Transverse colon (tissue), 4 donors: ENCODE measurements at places on chromosomes 7 and 10.

DNA sequence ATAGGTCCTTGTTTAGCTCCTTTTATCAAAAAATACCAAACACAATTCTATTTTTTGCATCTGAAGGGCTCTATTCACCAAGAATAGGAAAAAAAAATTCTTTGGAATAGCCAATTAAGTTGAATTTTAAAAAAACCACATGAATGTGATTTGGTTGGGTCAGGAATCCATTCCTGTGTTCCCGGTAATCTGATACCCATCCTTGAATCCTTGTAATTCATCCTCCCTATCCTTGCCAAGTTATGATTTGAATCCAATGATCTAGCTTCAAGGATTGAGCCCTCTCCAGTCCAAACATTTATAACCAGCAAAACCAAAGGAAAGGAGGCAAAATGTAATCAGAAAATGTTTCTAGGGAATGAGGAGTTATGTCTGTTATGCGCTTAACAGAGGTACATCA lies 86.6 kb downstream of the CFAP58 start:
- H3K36me3 ChIP-seq = no peaks in the 10 kb centered on the region
- no peaks in the 10 kb centered on the region for H3K27me3 ChIP-seq
- no peak for DNase-seq
- H3K4me3 ChIP-seq = no peak overlapping the region

- no peak for DNase-seq
- peaks cover 35% of the 10 kb centered on the region for H3K27me3 ChIP-seq
- H3K36me3 ChIP-seq = no peaks in the 10 kb centered on the region
- peak overlapping the region; percentile 67 for H3K4me3 ChIP-seq
- peaks cover 11% of the 10 kb centered on the region for H3K4me1 ChIP-seq
These were observed 735 bp downstream of the JCAD start for GRCh38 chr10:30058570-30059132.

GRCh38 chr10:80144696-80145131 lies 12.2 kb downstream of the PLAC9 start:
- H3K27me3 ChIP-seq = peaks cover 10% of the 10 kb centered on the region
- peaks cover 17% of the 10 kb centered on the region for H3K4me1 ChIP-seq
- no peak overlapping the region for H3K4me3 ChIP-seq
- no peaks in the 10 kb centered on the region for H3K36me3 ChIP-seq
- H3K27ac ChIP-seq = peak overlapping the region; percentile 59

GRCh38 chr7:139704308-139704879 lies 73.4 kb downstream of the HIPK2 start:
- H3K36me3 ChIP-seq = no peaks in the 10 kb centered on the region
- H3K27me3 ChIP-seq = no peaks in the 10 kb centered on the region
- H3K4me1 ChIP-seq = peaks cover 11% of the 10 kb centered on the region
- DNase-seq = peak; percentile 6
- no peak overlapping the region for H3K27ac ChIP-seq

DNA sequence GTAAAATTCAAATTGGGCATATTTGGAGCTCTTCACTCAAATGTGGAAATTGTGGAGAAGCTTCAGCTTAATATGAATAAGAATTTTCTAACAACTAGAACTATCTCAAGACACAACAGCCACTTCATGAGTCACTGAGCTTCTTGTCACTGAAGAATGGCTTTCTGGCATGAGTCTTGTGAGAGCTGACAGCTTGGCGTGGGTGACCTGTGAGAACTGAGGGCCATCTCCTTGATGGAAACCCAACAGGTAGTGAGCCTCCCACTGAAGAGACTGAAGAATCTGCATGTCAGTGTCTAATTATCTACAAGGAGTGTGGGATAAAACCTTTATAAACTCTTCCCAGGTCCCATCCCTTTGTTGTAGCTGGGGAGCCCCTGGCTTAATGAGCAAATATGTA lies 66.0 kb downstream of the CLEC2L start:
- no peaks in the 10 kb centered on the region for H3K4me1 ChIP-seq
- no peak for DNase-seq
- no peak overlapping the region for H3K27ac ChIP-seq
- no peak overlapping the region for H3K4me3 ChIP-seq
- H3K36me3 ChIP-seq = no peaks in the 10 kb centered on the region
